ENCODE measurements at places on chromosomes 13 and 19.

DNA sequence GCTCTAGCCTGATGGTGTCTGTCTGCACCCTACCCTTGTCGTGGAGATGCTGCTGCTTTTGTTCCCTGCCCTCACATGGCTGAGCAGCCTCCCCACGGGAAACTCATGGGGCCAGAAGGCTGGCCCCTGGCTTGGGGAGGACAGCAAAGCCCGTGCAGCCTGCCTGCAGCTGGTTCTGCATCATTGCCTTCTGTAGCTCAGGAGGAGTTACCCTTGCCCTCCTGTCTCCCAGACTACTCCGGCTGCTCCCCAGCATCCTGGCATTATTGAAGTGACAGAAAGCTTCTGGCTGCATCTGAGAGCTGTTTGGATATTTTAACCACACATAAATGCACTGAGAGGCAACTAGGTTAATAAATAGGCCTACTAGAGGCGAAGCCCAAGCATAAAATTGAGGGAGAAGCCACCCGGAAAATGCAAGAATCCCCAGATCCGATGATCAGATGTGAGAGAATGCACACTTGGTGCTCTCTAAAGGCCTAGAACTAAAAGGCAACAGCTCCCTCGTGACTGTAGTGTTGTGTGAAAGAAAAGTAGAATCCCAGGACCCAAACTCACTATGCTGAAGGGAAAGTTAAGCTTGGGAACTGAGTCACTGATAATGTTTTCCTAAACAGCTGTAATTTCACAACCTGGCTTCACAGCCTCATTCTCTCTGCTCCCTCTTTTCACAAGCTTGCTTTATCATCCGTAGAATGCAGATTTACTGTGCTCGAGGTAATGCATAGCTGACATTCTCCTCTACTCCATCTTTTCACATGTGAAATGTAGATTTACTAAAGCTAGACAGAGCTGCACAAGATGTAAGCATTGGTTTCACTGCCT lies 110.8 kb downstream of the TNFRSF19 start:
- DNase-seq, result no peak

DNA sequence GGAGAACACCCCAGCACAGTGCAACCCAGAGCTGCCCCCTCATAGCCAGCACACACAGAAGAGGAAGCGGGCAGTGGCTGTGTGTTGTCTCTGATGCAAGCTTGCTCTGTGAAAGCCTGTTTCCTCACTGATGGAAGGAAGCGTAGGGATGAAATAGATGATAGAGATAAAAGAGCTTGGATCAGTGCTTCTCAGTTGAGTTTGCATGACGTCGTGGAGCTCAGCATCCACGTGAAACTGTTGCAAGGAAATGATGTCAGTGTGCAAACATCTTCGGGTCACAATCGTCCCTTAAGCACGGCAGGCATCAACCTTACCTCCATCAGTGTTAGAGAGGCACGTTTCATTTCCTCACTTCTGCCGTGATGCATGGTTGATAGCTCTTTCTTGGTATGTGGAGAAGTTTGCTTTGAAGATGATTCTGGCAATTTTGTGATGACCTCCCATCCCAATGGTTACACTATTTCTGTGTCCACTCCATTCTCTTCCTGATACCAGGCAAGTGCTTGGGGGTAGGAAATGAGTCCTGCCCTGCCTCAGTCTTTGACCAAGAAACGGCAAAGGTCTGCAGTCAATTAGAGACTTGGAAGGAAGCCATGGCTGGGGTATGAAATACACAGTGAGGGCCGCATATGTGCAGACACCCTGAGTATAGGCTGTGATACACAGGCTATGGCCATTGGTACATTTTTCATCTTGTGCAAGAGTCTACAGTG lies 183.0 kb downstream of the ZNF536 start:
- DNase-seq, result no peak

DNA sequence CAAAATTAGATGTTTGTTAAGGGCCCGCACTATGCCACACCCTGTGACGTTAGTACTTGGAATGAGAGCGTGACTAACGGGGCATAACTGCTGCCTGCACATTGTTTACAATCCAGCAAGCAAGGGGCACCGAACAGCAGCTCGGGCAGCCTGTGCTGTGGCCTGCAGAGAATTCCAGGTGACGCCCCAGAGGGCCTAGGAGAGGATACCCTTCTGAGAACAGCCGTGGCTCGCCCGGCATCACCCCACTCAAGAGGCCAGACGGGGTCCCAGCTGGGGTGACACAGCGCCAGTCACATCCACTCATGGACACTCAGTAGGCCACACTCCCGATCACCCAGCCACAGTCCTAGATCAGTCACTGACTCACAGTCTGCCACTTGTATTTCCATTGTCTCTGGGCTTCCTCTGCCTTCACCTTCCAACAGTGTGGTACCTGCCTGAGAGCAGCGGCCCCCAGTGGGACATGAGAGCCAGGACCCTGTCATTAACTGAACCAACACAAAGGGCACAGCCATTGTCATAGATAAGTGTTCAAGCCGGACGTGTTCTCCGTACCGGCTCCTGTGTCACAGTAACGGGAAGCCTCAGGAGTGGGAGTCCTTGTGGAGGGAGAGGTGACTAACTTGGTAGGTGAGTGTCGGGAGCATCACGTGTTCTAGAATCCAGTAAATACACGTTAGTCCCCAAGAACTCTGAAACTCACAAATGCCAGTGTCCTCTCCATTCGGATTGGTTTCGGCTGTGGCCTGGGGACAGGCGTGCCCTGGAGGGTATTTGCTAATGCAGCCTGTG lies 7.5 kb downstream of the ZNF331 start:
- no peak for DNase-seq

DNA sequence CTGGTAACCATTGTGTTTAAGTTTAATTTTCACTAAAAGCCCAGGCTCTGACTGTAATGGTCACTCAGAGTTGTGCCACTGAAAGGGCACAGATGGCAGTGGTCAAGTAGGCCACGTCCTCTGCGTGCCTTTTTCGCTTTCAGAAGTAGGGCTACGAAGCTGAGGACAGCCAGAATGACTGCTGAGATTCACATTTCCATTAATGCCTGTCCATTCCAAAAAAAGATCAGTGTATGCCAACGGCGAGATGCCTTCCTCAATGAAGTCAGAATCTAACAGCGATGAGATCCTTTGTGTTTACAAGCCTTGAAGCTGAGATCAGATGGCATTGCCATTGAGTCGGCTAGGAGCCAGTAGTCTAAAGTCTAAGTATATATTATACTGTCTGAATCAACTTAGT lies 311.3 kb downstream of the FGF14 start:
- no peak for DNase-seq

DNA sequence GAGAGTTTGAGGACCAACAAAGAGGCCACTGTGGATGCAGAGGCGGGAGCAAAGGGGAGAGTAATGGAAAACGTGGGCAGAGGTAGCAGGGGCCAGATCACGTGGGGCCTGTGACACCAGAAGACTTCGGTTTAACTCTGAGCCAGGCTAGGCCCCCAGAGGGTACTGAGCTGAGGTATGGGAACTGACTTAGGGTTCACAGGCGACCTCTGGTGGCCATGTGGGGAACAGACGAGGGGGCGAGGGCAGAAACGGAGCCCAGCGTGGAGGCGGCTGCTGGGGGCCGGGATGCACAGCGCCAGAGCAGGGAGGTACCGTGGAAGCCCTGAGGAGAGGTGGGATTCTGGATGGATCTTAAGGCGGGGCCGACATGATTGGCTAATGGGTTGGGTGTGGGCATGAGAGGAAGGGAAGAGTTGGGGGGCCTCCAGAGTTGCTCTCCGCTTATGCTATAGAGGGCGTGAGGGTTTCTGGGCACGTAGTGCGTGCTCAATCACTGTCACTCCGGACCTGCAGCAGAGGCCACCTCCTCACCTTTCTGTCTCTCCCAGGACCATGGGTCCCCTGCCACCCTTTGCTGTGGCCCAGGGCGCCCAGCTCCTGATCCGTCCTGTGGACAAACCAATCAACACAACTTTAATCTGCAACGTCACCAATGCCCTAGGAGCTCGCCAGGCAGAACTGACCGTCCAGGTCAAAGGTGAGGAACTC lies 13.7 kb downstream of the PVR start:
- DNase-seq, result peak; percentile 73

DNA sequence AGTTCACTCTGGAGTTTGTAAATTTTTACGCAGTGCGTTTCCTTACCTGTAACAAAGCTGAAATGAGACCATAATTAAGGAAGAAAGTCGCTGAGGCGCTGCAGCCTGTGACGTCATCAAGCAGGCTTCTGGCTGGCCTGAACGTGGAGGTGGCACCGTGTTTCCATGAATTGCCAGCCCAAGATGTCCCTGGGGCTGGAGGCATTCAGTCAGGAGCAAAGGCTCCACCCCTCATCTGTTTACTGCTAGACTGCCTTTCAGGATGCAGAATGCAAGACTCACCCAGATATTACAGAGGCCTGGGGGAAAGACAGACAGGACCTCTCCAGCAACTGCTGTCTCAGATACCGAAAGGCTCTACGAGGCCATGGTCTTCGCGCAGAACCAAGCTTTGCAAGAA lies 424.6 kb downstream of the TSHZ3 start:
- DNase-seq, result no peak

DNA sequence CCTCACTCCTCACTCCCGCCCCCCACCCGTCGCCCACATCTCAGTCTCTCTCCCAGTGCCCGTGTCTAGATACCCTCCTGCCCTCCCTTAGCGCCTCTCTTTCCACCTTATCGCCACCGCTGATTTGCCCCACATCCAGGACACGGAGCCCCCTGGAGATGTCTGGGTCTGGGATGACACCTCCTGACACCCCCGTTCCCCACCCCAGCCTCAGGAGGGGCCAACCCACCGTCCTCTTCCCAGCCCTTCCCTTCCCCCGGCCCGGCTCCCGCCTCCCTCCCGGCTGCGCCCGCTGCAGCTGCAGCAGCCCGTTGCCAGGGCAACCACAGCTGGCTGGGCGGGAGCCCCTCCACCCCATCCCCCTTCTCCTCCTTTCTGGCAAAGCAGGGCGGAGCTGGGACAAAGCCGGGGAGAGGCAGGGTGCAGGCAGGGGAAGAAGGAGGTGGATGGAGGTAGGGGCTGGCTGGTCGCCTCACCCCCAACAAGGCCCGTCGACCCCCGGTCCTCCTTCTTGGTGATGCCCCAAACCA lies 13.5 kb downstream of the DPF1 start:
- no peak for DNase-seq

Measured in stimulated activated CD4-positive, alpha-beta T cell treated with anti-CD3 and anti-CD28 coated beads, Interleukin-4, amount 100 ng/mL, for 24 hours (primary cell).